Neural progenitor cell (in vitro differentiated cells): ENCODE measurements at places on chromosomes 4 and X. TPM values are rescaled to one million over a fixed set of nuclear protein-coding genes. Genes with fewer than 3 reads are reported as not detected.

DNA sequence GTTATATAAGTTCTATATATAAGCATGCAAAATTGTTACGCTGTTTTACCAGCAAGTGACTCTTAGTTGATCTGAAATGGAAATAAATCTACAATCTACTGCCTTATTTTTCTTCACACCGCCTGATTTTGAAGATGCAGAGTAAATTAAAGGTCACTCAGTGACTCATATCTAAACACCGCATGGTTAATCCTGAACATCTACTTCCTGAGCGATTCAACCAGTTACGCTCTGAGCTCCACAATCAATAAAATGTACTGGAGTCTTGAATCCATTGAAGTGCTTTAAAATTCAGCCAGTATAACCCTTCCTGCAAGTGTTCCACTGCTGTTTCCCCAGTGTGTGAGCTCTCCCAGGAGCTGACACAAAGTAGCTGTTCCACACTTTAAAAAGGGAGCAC is 192.8 kb downstream of the SLC7A11 start:
- H3K4me1 ChIP-seq, result peaks cover 15% of the 10 kb centered on the region
- H3K36me3 ChIP-seq, result no peaks in the 10 kb centered on the region
- no peaks in the 10 kb centered on the region for H3K27me3 ChIP-seq
- DNase-seq, result no peak
- no peak overlapping the region for H3K4me3 ChIP-seq

DNA sequence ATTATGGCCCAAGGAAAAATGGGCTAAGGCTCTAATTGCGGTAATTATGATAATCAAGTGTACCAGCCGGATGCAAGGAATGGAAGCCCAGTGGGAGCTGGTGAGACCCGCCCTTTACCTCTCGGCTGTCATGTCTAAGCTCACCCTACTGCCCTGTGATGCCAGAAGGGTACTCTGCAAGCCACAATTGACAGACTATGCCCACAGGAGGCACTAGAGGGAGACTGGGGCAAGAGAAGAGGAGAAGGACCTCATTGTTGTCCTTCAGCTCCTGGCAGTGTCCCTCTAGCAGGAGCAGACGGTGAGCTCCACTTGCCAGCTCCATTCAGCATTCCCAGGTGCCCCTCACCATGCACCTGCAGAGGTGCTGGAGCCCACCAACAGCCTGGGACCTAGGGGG is 141.8 kb downstream of the SMIM20 start:
- no peaks in the 10 kb centered on the region for H3K4me1 ChIP-seq
- no peak for DNase-seq
- no peak overlapping the region for H3K4me3 ChIP-seq
- H3K36me3 ChIP-seq, result no peaks in the 10 kb centered on the region
- H3K27me3 ChIP-seq, result no peaks in the 10 kb centered on the region

GRCh38 chr4:168787334-168787733 is 222.7 kb downstream of the CBR4 start:
- H3K36me3 ChIP-seq, result no peaks in the 10 kb centered on the region
- H3K27ac ChIP-seq, result no peak overlapping the region
- peaks cover 55% of the 10 kb centered on the region for H3K4me1 ChIP-seq
- H3K4me3 ChIP-seq, result no peak overlapping the region

DNA sequence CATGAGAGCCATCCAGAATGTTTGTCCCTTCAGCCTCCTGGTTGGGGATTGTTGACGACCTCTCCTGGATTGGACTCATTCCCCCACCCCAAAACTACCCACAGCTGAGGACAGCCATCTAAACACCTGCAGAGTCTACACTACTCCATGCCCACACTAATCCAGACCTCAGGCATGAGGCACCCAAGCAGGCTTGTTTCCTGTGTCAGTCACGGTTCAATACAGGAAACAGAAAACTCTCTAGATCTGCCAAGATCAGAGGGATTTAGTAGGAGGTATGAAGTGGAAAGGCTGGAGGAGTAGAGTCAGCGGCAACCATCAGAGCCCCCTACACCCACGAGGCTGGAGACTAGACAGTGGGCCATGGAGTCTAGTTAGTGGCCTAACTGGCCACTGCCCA is 37.7 kb downstream of the HAND2 start:
- no peak overlapping the region for H3K27ac ChIP-seq
- no peak for DNase-seq
- no peak overlapping the region for H3K4me3 ChIP-seq
- peaks cover 53% of the 10 kb centered on the region for H3K27me3 ChIP-seq
- H3K4me1 ChIP-seq, result peaks cover 5% of the 10 kb centered on the region
- H3K36me3 ChIP-seq, result no peaks in the 10 kb centered on the region

DNA sequence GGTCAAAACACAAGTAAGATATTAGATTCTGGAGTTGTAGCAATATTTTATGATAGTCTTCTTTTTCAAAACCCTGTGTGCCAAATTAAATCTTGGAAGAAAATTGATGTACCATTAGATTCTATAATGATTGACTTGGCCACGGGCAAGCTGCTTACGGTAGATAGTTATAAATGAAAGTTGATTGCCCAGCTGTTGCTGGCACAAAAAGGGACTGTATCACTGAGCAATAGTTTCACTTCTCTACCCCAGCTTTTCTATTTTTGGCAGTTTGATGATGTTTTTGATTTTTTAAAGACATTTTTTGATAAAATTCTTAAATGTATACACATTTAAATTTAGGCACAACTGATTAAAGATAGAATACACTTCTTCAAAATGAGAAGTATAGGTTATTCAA is 333.3 kb downstream of the TRAM1L1 start:
- no peak overlapping the region for H3K27ac ChIP-seq
- H3K27me3 ChIP-seq, result no peaks in the 10 kb centered on the region
- no peaks in the 10 kb centered on the region for H3K36me3 ChIP-seq
- H3K4me1 ChIP-seq, result no peaks in the 10 kb centered on the region
- no peak for DNase-seq

GRCh38 chrX:5537098-5537497 is 691.6 kb downstream of the NLGN4X start:
- no peak overlapping the region for H3K27ac ChIP-seq
- H3K4me3 ChIP-seq, result no peak overlapping the region
- no peaks in the 10 kb centered on the region for H3K36me3 ChIP-seq

The VMA21 gene
- 111 and 161 TPM in 2 replicates for total RNA-seq

The AFF2 gene
- total RNA-seq, result 13.5 and 18.0 TPM in 2 replicates

The ARHGAP4 gene
- 5.1 and 17.9 TPM in 2 replicates for total RNA-seq
